CD4-positive, alpha-beta T cell (primary cell): ENCODE measurements at places on chromosomes 7 and 10.

GRCh38 chr7:142612237-142612881 lies 136.9 kb upstream of the PRSS1 start:
- no peak for DNase-seq

DNA sequence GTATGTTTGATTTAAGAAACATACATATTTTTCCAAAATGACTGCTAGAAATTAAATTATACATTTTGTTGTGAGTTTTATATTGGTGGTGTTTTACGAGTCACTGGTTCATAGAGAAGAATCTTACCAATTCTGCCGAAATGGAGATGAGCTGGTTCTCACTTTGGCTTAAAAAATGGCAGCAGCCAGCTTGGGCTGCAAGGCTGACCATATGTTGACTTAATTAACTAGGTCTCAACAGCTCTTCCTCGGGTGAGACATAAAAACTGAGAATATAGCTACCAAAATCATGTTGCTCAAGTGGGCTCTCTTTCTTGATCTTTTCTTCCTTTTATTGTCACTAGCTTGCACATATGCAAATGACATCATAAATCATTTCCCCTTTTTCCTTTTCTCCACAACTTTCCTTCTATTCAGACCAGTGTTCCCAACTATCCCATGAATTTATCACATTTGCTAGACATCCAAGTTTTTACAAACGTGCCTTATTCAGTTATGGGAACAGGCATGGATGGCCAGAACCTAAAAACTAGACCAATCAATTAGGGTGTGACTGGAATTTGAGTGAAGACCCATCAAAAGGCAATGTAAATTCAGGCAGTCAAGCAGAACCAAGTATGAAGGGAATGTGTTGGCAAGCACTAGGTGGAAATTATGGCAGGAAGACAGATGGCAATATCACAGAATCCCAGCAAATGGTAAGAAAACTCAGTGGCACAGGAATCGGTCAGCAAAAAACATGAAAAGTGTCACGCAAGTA lies 6.4 kb upstream of the TSPAN12 start:
- DNase-seq: no peak

DNA sequence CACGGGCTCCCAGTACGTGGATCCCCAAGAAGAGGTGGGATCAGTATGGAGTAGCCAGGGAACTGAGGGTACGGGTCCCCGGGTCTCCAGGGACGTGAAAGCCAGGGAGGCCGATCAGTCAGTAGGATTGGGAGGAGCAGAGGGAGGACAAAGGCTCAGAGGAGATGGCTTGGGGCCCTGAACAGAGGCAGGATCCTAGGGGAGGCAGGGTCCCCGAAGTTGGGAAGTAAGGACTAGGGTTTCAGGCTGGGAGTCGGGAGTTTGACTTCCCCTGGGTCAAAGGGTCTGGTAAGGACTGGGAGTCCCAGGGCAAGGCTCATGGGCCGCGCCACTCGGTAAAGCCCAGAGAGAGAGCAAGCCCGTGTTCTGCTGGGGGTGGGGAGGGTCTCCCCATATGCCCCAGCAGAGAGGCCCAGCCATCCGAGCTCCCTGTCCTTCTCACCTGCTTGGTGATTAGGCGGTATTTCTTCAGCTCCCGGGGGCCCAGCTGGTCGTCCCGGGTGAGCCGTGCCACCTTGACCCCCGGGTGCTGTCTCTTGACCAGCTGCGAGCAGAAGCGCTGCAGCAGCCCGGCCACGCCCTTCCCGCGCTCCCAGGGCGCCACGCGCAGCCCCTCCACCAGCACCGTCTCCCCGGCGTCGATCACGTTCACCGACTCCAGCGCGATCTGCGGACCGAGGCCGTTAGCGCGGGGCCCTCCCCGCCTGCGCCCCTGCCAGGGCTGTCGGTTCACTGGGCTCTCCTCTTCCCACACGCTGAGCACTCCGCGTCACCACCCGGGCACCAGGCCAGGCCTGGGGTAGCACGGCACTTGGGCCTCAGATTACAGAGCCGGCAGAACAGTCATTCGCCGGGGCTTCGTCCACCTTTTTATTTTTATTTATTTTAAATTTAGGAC lies 7.0 kb downstream of the NAT16 start:
- DNase-seq: no peak

- no peak for DNase-seq
Measured at GRCh38 chr10:9535744-9536143, 1481.3 kb downstream of the GATA3 start.

DNA sequence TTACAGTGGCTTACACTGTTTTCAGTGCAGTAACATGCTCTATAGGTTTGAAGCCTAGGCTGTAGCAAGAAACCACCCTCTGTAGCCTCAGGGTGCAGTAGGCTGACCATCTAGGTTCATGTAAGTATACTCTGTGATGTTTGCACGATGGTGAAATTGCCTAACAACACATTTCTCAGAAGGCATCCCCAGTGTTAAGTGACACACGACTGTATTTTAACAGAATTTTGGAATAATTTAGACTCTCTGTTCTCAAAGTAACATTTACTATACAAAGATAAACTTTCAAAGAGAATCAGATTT lies 44.6 kb upstream of the BHLHA15 start:
- DNase-seq: no peak

DNA sequence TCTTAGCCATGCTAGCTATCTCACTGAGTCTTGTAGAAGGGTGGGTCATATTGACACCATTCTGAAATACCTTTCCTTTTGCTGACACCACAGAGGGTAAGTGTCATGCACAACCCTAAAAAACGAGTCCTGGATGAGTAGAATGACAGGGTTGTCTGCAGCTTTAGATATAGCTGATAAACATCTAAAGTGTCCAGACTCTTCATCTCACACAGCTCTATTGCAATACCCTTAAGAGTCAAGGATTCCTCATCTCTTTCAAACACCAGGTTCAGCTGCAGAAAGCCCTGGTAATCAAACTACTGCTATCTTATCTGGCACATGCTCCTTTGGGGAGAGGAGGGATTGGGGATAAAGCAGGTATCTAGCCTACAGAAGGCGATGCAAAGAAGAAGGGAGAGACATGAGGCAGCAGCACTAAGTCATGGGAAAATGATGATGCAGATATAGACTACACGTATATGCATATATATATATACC lies 127.0 kb downstream of the ANK3 start:
- DNase-seq: no peak

DNA sequence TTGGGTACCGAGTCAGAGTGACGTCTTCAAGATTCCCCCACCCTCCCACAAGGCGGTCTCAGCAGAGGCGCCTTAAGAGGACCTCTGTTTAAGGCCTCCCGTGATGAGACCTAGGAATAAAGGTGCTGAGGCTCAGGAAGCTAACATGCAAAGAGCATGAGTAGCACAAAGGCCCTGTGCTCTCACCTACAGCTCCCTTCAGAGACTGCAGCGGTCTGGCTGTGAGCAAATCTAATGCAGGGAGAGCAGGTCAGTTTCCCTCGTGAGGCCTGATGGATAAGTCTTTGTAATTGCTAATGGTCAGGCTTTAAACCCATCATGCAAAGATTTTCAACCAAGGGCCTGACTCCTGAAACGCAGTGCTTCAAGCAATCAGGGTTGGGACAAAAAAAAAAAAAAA lies 909.3 kb upstream of the GHITM start:
- no peak for DNase-seq

- DNase-seq: no peak
Measured at GRCh38 chr10:17683541-17683940, 39.6 kb downstream of the STAM start.

DNA sequence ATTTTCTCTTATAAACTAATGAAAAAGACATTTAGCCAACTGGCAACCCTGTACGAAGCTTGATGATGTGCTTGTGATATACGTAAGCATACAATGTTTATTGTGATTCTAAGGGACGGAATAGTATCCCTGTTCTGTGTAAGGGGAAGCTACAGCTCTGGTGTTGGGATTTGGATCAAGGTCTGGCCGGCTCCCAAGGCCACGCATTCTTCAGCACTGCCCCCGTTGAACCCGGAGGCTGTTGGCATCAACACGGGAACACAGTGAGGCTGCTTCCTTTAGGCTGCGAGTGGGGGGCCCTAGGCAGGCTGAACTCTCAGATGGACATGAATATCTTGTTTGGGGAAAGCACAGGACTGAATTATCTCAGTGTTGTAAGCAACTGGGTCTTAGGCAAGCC lies 180.6 kb downstream of the CAMK1D start:
- DNase-seq: no peak

DNA sequence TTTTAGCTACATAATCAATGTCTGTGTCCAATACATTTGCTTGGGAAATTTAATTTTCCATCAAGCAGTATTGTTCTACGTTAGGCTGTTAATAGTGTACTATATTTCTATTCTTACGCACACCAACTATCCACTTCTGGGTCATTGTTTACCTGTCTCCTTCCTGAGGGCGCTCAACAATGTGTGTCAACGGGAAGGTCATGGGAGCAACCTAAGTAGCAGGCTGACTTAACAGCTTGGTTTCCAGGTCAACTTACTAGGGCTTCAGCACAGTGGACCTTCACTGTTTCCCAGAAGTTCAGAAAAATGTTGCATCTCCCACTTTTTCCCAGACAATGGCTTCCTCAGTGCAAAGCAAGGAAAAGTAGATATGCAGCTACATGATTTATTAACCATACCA lies 13.7 kb downstream of the THSD7A start:
- no peak for DNase-seq

GRCh38 chr7:2405601-2406345 lies 2.4 kb downstream of the CHST12 start:
- DNase-seq: peak; percentile 88

- no peak for DNase-seq
Measured at GRCh38 chr7:128271942-128272481, 30.9 kb downstream of the LEP start.

DNA sequence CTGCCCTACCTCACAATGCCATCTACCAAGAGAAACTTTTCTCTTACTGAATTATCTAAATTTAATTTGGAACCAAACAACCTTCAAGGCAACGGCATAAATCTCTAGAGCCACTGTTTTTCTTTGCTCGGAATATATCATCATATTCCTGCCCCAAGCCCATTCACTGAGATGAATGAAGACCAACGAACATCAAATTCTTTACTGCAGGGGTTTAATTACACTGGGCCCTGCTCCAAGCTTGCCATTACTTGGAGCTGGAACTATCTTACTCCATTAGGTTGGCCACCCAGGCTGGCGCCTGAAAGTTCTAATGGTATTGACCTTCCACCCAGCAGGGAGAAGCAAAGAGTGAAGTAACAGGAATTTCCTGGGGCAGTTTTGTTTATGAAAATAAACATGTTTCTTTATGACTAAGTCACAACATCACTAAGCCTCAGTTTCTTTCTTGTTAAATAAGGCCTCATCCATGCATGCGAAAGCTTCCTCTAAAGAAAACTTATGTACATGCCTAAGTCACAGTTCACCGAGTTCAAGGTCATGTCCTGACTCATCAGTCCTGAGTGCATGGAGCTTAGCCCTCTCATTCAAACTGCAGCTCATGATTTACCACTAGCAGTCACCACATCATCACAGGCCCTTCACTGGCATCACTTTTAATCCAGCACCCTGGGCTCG lies 42.1 kb upstream of the ANAPC16 start:
- DNase-seq: no peak
